ENCODE measurements at places on chromosomes 7 and 10.

GRCh38 chr10:34988397-34989067 lies 101.6 kb downstream of the CUL2 start:
- DNase-seq: no peak

- DNase-seq: no peak
These were observed 411.6 kb downstream of the PARD3 start for GRCh38 chr10:34403512-34403911.

DNA sequence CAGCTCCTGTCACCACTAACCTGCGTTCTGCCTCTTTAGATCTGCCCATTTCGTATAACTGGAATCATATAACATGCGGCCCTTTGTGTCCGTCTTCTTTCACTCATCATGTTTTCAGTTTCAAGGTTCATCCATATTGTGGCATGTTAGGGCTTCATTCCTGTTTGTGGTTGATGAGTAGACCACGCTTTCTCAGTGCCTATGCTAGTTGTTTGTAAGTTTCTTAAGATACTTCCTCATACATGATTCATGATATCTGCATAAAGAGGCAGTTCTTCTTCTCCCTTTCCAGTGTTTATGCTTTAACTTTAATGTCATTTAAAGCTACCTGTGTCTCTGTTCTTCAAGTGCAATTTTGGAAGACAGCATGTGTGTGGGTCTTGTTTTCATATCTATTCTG lies 79.5 kb upstream of the FAM20C start:
- DNase-seq: no peak

DNA sequence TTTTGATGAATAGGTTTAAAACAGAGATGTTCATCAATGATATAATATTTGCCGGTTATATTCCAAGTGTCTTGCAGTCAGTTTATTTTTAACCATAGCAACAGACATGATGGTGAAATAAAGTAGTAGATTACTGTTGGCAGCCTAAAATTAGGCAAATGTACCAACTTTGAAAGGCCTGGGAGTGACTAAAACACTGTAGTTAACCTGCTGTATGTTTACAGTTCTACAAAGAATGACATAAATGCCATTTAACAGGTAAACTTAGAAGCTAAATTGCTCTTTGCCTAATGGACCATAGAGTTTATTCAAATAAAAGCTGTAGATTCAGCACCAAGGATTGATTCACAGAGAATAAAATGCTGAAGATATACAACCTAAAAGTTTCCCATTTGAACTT lies 64.1 kb downstream of the PHTF2 start:
- DNase-seq: no peak
